ENCODE measurements at places on chromosomes 4 and X. TPM values are rescaled to one million over a fixed set of nuclear protein-coding genes. Genes with fewer than 3 reads are reported as not detected.

CLDN22 gene
- polyA plus RNA-seq, result not detected

HERC5 gene
- 6.3 TPM for polyA plus RNA-seq

ATRX gene
- 35.8 TPM for polyA plus RNA-seq

NLGN3 gene
- 10.6 TPM for polyA plus RNA-seq

PDS5A gene
- 40.9 TPM for polyA plus RNA-seq

TXK gene
- polyA plus RNA-seq, result 0.74 TPM
